Naive thymus-derived CD4-positive, alpha-beta T cell (primary cell): ENCODE measurements at places on chromosomes 5 and 9.

DNA sequence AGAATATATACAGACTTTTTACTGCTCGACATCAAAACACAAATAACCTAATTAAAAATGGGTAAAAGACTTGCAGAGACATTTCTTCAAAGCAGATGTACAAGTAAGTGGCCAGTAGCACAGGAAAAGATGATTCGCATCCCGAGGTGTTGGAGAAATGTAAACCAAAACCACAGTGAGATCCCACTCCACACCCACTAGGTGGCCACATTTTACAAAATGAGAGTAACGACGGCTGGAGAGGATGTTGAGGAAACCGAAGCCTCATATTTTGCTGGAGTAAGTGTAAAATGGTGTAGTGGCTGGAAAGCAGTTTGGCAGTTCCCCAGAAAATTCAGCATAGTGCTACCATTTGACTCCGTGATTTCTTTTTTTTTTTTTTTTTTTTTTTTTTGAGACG is 21.3 kb upstream of the GBGT1 start:
- peak; percentile 15 for DNase-seq

- no peak for DNase-seq
Measured at GRCh38 chr5:6904860-6905259, 191.6 kb downstream of the TENT4A start.

GRCh38 chr5:39211773-39212172 is 7.6 kb downstream of the FYB1 start:
- DNase-seq = no peak

DNA sequence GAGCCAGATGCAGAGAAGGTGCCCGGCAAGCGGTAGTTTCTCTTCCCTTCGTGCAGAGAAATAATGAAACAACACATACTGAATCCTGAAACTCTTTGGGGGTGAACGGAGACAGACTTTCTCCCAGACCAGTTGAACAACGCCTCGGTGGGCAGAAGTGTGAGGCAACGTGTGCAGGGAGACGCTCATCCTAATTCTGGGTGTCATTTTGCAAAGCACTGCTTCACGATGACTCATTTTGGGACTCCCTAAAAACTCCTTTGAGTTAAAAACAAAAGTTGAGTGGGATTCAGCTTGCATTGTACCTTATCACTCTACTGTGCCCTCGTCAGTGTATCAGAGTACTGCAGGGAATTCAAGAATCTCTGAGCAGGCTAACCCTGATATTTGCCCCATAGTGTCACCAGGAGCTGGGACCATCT is 3.5 kb upstream of the NEK6 start:
- no peak for DNase-seq

DNA sequence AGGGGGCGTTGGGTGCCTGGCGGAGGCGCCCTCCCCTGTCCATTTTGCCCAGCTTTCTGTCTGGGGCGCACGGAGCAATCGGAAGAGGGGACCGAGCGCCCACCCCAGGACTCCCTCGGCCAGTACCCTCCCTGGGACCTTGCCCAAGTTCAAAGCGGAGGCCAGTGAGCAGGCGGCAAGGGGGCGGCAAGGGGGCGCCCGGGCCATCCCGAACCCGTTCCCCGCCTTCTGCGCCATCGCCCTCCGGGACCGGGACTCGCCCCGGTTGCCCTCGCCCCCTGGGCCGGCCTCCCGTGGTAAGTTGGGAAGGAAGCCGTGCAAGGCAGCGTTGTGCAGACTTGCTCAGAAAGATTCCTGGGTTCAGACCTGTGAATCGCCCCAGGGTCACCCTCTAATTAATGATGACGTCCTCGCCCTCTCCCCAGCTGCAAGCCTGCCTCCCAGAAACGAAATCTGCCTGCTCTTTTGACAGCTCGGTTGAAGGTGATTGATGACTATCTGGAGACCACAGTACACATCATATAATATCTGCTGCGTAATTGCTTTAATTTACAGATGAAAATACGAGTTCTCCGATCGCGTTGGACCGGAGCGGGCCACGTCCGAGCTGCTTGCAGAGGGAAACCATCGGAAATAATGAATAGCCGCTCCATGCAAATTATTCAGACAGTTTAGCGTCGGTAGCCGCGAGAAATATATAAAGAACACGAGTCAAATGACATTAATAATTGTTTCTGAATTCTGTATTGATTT is 1.4 kb upstream of the IRX4 start:
- no peak for DNase-seq

- no peak for DNase-seq
Measured at GRCh38 chr5:3124410-3124809, 372.9 kb upstream of the IRX2 start.

DNA sequence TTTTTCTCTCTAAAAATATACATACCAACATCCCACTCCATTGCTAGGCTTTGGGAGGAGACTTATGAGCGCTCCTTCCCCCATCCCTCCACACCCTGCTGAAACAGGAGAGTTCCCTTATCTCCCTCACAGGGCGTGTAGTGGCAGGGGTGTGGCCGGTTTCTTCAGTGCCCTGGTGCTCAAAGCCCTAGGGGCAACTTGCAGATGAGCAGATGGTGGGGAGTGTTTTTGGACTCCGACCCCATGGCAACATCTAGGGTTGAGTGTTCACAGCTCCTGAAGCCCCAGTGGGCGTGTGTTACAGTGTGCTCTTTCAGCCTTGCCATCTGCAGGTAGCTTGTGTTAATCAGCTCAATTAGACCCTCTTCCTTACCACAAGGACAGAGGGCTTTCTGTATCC is 409.5 kb downstream of the MAT2B start:
- no peak for DNase-seq

DNA sequence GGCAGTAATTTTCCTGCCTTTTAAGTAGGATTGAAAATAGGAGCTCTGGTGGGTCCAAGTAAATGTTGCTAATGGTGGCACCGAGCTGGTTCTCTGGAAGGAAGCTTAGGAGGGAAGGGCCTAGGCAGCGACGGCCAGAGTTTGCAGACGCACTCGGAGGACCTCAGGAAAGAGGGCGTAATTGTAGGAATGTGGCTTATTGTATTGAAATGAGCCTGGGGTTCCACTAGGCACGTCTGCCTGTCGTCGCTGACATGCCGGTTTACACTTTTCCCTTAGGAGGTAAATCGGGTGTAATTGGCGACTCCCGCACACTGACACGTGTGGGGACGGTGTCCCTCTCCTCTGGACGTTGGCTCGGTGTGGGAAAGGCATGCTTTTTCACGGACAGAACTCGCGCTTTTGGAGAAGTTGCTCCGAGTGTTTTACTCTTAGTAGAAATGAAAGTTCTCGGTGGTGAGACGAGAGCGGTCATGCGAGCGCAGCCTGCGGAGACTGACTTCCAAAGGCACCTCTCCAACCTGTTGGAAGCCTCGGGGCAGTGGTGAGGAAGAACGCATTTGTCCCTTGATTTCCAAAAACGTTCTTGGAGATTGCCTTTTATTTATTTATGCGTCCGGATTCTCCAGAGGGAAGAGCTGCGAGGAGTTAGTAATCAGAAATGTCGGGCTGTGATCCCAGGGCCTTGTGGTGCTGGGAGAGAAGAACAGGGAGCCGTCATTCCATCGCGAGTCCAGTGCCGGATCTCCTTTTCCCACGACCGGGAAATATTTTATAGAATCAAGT is 1.3 kb downstream of the NR4A3 start:
- DNase-seq = no peak

GRCh38 chr5:66689522-66690220 is 93.5 kb downstream of the MAST4 start:
- no peak for DNase-seq

- DNase-seq = no peak
Measured at GRCh38 chr9:129036923-129037766, 719 bp downstream of the MIGA2 start.
